ENCODE measurements at places on chromosomes 6 and 20.

- no peak for DNase-seq
Observed at GRCh38 chr6:112004201-112005012, 49.5 kb upstream of the CCN6 start.

DNA sequence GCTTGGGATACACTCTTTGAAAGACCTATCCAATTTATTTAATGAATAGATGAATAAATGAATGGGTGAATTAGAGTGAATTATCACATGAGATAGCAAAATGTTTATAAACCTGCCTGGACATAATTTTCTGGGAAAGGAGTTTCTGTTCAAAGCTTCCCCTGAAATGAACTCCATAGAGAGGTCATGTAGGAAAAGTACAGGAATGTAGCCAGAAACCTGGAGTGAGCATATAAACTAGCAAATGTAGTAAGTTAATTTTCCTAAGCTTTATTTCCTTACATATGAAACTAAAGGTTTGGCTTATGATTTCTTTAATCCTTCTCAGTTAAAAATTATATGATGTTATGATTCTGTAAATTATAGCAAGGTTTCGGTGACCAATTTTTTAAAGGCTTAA, 380.3 kb upstream of the RSPO3 start:
- DNase-seq = no peak

GRCh38 chr20:8870652-8871051, 198.2 kb upstream of the PLCB4 start:
- no peak for DNase-seq

DNA sequence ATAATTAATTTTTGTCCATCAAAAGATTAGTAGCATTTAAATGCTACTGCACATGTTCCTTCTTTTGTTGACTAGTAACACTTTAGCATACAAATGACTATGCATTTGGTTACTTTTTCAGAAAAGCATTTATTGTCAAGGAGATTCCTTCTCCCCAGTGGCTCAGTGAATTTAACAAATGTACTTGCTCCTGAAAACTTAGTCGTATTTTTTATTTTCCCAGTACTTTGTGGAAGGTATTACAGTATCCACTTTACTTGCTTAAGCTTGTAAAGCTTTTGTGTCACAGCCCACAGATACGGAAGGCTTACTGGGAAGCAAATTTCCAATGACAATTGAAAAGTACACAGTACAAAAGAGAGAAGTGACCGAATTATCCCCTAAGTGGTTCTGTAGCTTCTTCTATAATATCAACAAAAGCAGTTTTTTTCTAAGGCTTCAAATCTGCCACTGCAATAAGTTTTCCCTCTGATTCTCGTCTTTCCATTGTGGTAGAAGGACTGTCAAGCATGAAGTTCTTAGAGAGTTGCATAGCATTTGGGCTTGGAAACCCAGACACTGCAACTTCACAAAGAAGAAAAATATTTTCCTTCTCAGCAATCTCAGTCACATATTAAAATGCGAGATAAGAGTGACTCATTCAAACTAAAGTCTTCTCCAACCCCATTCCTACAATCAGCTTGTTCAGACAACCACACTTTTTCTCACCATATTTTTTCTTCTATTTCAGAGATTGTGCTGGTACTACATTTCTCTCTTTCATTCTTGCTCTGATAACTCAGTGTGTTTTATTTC, 431.2 kb downstream of the GRIK2 start:
- no peak for DNase-seq

GRCh38 chr6:11324453-11325015, 92.1 kb upstream of the NEDD9 start:
- DNase-seq = no peak

- DNase-seq = no peak
Observed at GRCh38 chr20:37980383-37980782, 52.9 kb downstream of the TTI1 start.

DNA sequence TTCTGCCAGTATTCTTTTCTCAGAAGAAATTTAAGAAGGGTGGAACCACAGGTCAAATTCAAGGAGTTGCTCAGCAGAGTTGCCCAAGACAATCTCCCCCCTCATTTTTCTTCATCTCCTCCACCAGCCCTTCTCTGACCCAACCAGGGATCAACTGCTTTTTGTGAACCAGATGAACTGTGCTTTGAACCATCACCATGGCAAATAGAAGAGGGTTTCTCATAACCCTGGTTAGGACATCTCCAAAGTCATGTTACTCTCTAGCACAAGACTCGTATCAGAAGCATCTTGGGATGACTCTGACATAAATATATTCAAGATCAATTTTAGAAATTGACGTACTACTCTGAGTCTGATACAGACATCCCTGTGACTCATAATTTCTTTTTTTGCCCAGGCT, 130.7 kb downstream of the ALDH8A1 start:
- no peak for DNase-seq

DNA sequence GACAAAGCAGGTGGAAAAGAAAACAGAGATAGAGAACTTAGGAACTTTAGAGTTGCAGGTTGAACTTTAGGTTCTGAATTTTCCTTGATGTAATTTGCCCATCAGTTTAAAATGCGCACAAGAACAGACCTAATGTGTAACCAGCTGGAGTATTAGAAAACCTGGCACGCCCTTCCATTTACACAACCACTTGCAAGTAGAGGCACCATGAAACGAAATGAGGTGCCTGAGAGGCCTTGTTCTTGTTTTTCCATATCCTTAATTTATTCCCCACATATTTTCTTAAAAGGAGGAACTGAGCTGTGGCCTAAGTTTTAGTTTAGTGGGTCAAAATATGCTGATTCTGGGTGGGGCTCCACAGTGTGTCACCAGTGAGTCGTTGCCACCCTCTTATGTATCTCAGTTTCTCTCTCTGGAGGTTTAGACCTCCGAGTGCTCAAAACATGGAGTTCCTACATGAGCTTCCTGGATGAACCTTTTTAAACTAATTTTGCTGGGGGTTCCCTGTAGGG, 17.2 kb upstream of the IL22RA2 start:
- no peak for DNase-seq

DNA sequence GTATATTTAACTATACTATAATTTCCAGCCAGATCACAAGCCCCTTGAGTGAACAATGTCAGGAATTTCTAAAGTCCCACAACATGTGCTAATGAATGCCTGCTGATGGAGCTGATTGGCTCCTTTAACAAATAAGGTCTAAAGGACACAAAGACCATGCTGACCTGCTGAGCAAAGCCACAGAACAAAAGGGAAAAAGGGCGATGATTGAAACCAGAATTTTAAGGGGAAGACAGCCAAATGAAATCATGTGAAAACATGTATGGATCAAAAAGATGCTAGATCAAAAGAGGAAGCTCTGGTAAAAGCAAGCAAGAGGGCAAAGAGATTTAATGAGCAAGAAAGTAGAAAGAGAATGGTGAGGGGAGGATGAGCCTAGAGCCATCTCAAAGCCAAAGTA, 105.6 kb downstream of the DCDC2 start:
- DNase-seq = no peak

- DNase-seq = no peak
Observed at GRCh38 chr20:57208198-57208597, 58.2 kb downstream of the BMP7 start.

GRCh38 chr20:53847139-53847836, 223.1 kb downstream of the BCAS1 start:
- no peak for DNase-seq

DNA sequence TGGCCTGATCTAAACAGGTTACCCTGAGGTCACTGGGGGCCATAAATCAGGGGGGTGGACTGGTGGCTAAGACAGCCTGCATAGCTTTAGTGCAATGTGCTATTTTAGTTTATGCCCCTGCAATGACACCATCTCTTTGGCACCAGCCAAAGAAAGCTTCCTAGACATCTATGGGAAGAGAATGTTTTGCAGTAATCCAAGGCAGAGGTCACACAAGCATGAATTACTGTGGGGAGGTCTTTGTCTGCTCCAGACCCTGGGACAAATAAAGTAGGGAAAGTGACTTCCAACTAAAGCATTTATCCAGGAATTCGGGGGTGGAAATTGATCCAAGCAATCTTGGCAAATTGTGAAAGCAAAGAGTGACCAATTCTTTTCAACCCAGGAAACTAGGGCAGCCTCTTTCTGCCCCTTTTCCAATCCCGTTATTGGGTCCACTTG, 5.3 kb downstream of the RIPOR2 start:
- no peak for DNase-seq

DNA sequence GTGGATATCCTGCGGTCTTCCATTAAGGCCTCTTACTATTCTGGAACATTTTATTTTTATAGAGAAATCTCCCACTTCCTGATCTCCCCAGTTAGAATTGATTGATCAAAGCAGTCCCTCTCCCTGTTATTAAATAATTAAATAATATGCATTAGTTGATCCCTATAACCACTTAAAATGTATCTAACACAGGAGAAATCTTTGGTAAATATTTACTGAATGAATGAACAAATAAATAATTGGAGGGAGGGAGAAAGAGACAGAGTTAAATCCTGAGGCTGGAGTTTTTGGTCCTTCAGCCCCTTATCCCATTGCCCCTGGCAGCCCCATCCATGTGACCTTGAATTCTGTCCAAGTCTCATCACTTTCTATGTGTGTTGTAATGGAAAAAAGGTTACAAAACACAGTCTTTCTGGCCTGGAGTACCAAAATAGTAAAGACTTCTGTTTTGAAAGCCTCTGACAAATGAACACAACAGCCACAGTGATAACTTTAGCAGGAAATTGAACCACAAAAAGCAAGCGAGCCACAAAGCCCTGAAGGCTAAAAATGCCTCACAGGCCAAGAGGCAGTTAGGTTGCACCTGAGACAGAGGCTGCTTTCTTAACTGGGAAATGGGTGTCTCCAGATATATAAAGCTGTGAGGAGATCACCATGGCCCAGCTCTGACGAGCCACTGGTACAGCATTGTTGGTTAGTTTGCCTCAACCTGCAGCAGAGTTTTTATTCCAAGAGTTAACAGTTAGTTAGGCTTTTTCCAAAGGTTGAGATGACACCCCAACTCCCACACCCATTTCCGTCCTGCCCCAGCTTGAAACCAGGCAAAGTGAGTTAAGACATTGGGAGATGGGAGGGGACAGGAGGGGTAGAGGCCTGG, 11.3 kb downstream of the NT5E start:
- no peak for DNase-seq
